SK-N-MC (cell line): ENCODE measurements at places on chromosomes 2 and 18.
A peak's percentile ranks its signal among the peaks of the same experiment; 100 is the strongest.

DNA sequence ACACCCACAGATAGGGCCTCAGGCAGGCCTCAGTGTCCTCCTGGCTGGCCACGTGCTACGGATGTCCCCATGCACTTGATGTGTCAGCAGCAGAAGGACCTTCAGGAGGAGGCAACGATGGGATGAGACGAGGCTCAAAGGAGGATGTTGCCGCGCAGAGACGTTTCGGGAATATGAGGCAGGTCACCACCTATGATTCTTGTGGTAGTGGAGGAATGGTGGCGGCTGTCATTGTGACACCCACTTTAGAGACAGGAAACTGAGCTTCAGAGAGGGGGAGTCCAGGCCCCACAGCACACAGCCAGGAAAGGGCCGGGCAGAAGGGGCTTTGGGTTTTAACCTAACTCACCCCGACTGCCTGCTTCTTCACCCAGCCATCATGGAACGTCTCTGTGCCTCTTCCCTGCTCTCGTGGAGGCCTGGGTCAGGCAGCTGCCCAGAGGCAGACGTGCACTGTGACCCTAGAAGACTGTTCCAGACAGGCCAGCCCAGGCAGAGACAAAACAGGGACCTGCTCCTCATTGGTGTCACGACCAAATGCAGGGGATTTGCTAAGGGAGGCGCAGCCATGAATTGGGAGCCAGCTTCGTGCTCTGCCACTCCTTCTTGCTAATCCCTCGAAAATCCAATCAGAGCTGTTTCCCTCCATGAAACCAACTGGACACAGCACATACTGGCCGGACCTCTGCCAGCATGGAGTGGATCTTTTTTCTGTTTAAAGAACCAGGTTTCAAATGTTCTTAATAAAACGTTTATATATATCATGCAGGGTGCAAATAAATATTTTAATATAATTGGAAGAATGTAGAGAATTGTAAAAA is 169.2 kb downstream of the ASB1 start:
- no peak for DNase-seq

- peak; percentile 8 for DNase-seq
Observed at GRCh38 chr2:38665854-38666555, at the start of gene GALM. Gene GALM (plus strand): TSS chr2:38666114. CDS start chr2:38666162, 48 bp downstream.

GRCh38 chr2:235445116-235445515 is 48.7 kb upstream of the AGAP1 start:
- DNase-seq: no peak

GRCh38 chr2:28063492-28063962 is 173.0 kb downstream of the BABAM2 start:
- no peak for DNase-seq

DNA sequence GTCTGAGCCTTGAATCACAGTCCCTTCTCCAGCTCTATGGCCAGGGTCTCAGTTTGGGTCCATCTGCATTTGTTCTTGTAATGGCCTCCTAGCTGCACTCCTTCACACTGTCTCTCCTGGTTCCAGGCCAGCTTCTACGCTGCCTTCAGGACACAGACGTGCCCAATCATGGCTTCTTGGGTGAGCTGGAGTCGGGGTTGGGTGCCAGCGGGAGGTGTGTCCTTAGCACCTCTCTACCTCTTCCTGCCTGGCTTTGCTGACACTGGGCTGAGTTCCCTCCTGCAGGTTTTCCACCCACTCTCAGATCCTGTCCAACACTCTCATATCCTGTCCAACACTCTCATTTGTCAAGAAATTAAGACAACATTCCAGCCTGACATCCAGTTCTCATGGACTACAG is 9.6 kb downstream of the TRPM8 start:
- no peak for DNase-seq

DNA sequence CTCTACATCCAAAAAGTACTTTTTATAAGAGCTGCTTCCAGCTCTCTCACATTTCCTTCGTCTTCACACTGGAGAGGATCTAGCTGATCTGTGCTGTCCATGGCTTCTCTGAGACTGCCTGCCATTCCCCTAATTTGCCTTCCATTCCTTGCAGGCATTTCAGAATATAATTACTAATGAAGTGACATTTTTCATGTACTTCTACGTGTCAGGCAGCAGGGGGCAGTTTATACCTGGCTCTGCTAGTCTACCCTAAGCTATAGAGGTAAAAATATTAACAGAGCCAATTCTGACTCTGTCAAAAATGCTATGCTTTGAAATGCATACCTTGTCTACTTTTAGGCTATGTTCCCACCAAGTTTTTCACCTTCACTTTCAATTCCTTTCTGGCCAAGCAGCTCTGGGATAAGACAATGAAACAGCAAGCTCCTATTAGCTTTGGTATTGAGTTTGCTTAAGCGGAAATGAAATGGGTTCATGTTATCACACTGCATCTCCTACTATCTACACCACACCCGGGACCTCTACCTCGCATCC is 81.9 kb downstream of the MEP1B start:
- DNase-seq: peak; percentile 2

DNA sequence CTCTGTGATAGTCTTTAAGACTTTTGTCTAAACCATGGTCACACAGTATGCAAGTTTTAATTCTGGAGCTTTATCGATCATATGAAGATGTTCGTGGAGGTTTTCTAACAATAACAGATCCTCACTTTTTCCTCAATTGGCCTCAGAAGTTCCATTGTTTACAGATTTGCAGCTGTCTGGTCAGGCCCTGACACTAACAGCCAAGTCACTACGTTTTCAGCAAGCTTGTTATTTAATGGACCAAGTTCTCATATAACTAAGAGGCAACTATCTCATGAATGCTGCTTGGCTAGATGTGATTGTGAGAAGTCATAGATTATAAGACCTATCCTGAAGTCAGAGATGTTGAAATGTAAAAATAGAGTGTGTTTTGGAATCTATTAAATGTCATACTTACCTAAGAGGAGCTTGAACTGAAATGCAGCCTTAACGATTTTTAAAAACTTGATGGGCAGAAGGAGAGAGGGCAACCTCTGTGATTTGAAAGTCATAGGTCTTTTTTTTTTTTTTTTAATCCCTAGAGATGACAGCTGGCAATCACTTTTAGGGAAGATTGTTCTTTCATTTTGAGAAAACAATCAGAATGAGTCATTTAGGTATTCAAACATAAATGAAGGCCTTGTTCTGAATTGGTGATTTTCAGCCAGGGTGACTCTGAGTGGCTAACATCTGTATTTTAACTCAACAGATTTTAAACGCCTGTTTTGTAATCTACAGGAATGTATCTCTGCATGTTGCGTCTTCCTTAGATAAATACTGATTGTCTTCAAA is 48.4 kb upstream of the NEMP2 start:
- DNase-seq: no peak

DNA sequence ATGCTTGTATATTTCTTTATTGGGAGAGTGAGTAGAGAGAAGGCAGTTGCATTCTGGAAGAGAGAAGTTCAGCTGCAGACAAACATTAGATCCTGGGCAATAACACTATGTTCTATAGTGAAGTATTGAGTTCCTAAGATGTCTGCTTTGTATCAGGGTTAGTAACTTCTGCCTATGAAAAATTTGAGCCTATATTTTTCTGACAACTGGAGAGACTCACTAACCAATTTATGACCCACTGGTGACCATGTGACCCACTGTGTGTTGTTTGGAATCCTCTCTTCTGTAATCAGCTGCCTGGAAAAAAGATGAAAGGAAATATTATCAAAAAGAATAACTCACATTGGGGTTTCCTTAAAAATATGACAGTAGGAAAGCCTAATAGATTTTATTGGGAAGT is 35.3 kb downstream of the DPP4 start:
- DNase-seq: no peak

DNA sequence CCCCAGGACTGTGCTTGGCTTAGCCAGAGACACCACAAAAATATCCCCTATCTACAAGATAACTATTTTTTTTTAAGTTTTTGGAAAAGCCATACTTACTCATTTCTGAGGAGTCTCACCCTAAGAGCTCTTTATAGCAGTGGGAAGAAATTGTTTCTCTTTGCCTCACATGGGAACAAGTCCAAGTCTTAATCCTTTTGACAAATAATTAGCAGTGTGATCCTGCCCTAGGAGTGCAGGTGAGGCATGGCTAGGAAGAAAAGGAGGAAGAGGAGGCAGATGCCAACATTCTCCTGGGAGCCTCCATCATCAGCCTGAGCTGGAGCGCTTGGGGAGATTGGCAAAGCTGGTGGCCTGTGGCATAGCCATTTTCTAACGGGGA is 115.6 kb downstream of the STPG4 start:
- no peak for DNase-seq

DNA sequence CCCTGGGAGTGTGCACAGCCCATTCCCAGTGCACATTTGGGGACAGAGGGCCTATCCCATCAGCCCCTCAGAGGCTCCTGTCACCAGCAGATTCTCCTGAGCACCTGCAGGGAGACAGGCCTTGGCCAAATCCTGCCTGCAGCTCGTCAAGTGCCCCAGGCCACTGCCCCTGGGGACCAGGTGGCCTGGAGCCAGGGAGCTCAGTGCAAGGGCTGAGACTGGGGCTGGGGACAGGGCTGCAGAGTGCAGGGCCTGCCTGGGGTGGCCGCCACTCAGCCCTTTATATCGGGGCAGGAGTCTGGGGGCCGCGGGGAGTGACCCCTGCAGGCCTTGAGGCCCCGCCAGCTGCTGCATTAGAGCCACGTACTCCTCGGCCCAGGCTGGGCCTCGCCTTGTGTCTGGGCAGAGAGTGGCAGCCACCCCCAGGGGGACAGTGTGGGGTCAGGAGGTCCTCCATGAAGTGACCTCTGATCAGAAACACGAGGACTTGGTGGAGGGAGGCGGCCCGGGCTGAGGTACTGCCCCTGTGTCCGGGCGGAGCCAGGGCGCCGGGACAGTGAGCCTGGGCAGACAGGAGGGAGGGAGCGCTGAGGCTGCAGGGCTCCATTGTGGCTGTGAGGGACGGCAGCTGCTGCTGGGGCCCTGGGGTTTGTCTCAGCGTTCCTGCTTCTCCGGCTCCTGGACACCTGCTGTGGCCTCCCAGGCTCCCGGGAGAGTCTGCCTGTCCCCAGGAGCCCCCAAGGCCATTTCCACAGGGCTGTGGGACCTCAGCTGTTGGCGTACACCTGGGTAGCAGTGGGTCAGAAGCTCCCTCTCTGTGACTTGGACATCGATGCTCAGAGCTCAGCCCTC is 24.2 kb downstream of the GPC1 start:
- no peak for DNase-seq

DNA sequence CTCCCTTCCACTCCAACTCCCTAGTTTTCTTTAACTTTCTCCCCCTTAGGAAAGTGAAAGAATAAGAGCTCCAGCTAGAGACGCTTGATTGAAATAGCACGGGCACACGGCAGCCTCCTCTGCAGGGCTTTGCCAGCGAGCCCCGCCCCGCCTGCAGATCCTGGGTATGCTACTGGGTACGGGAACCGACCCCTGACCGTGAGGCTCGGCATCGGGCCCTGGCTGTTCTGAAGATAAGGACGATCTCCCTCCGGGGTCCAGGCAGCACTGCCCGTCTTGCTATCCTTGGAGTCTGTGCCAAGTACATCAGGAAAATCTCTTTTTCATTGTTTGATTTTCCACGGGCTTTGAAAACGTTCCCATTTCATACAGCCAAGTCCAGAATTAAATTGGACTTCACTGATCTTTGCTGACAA is 284.5 kb downstream of the MTX2 start:
- no peak for DNase-seq

DNA sequence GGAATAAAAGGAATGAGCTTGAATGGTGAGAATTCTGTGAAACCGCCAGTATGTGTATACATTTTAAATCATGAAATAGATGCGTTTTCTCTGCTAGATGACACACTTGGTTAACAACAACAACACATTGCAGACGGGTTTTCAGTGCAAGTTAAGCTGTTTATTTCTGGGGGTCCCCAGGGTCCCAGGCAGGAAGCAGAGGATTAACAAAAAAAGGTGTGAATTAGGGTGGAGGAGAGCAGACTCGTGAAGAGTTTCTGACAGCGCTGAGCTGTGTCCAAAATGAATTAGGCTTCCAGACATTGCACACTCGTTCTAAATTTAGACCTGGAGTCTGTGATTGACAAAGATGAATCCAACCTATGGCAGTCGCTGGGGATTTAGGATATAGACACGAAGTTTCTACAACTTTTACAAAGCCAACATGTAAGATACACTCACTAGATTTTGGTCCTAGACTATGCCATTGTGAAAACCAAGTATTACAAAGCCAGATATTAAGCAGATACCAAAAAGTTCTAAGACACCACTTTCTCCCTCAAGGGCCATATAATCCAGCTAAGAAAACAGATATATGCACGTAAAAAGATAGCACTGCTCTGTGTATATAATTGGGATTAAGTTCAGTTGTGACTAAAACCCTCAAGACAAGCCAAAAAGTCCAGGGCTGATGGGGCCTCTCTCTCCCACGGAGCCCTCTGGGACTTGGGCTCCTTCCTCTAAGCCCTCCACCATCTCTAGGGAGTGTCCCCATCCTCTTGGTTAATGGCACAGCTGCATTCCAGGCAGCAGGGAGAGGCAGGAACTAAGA is 120.2 kb downstream of the ACAA2 start:
- DNase-seq: no peak

DNA sequence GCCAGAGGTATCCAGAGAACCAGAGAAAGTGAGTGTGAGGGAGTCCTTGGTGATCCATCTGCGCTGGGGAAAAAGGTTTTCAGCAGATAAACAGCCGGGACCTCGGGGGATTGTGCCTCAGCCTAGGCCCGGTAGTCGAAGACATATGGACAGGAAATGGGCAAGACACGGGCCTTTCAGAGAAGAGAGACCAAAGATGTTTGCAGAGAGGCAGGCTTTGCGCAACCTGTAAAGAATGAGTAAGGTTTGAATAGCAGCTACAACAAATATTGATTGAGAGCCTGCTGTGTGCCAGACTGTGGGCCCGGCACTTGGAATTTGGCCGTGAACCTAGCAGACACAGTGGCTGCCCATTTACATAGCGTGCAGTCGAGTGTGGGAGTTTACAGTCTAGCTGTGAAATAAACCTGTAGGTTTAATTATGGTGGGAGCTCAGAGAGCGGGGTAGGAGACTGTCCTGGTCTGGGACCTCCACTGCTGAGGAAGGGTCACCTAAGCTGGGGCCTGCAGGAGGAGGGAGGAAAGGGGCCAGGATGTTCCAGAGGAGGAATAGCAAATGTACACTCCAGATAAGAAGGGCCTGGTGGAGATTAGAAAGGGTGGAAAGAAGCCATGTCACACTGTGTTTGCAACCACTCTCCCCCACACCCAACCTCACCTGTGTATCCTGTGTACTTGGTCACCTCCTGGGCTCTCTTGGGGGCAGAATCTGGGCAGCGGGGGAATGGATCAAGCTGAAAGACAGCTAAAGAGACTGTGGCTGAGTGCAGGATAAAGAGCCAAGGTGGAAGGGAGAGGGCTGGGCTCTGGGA is 3.0 kb downstream of the SH2D6 start:
- no peak for DNase-seq

DNA sequence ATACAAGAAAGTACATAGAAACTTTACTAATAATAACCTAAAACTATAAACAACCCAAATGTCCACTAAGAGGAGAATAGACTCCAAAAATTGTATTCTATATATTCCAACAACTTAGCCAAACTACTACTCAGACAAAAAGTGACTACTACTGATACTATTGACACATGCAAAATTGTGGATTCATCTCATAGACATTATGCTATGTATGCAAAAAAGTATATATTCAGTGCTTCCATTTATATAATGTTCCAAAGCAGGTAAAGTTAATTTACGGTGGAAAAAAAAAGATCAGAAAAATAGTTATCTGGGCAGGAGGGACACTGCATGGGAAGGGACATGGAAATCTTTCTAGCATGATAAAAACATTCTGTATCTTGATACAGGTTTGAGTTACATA is 62.0 kb upstream of the SRD5A2 start:
- no peak for DNase-seq
